GM12865 (cell line): ENCODE measurements at places on chromosomes 7 and 10.

- no peak for DNase-seq
These were observed 16.2 kb downstream of the LDB3 start for GRCh38 chr10:86684331-86685097.

- DNase-seq, result no peak
These were observed 11.0 kb upstream of the RADIL start for GRCh38 chr7:4894482-4894881.

DNA sequence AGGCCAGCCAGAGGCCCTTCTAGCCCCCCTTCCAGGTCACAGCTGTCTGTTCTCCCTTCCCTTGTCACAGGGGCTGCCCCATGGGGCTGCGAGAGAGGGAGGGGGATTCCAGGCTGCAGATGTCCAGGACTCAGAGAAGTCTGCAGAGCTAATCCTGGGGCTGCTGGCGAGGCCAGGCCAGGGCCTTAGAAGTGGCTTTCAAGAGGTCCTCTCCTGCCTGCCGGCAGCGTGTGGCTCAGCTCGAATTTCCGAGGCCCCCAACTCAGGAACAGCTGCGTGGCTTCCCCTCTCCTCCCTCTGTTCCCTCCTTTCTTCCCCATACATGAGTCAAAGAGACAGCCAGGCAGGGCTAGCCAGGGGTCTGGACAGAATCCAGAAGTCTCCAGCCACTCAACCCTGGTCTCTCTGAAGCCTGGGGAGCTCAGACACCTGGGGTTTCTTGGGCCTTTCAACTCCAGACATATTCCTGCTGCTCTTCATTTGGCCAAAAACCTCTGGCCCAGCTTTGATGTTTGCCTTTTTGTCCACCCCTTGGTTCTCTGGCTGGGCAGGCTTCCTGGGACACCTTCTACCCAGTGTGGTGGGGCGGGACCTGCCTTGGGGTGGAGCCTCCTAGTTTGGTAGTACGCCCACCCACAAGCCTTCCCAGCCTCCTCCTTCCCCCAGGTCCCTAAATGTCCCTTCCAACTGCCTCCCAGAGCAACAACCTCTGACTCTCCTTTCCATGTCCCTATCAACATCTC lies 21.8 kb upstream of the EIF5AL1 start:
- no peak for DNase-seq

DNA sequence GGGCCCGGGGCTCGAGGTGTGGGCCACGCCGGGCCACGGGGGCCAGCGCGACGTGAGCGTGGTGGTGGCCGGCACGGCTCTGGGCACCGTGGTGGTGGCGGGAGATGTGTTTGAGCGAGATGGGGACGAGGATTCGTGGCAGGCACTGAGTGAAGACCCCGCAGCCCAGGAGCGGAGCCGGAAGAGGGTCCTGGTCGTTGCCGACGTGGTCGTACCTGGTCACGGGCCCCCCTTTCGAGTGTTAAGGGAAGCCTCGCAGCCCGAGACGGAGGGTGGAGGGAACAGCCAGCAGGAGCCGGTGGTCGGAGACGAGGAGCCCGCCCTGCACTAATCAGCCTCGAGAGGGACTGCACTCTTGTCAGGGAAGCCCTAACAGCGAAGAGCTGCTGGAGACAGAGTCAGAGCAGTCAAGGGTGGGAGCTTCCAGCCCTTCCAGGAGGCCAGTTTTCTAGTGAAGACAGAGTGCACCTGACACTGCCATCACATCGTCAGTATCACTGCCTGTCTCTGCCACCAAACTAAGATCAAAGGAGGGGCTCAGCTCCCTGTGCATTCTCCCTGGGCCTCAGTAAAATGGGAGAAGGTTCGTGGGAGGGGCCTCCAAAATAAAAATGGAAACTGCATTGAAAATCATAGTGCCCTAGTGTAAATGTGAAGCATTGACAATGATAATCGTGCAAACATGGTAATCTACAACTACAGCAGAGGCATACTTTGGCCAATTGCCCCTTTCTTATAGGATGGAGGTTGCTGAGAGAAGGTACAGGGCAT lies 1.3 kb downstream of the MBLAC1 start:
- peak; percentile 37 for DNase-seq

DNA sequence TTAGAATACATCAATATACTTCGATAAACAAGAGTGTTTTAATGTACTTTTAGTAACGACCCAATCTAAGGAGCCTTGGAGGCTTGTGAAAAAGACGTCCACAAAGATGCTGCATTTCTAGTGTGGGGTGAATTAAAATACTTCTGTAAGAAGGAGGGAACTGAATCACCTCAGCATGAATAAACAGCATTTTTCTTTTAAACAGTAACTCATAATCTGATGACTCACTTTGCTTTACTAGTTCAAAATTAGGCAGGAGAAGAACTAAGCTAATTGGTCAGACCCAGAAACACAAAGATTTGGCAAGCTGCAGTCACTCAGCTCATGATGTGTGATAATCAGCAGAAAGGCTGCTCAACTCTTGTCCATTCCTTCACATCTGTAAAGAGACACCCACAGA lies 24.2 kb downstream of the NCOA4 start:
- no peak for DNase-seq

GRCh38 chr7:127892488-127893314 lies 138.5 kb downstream of the LRRC4 start:
- DNase-seq, result no peak

DNA sequence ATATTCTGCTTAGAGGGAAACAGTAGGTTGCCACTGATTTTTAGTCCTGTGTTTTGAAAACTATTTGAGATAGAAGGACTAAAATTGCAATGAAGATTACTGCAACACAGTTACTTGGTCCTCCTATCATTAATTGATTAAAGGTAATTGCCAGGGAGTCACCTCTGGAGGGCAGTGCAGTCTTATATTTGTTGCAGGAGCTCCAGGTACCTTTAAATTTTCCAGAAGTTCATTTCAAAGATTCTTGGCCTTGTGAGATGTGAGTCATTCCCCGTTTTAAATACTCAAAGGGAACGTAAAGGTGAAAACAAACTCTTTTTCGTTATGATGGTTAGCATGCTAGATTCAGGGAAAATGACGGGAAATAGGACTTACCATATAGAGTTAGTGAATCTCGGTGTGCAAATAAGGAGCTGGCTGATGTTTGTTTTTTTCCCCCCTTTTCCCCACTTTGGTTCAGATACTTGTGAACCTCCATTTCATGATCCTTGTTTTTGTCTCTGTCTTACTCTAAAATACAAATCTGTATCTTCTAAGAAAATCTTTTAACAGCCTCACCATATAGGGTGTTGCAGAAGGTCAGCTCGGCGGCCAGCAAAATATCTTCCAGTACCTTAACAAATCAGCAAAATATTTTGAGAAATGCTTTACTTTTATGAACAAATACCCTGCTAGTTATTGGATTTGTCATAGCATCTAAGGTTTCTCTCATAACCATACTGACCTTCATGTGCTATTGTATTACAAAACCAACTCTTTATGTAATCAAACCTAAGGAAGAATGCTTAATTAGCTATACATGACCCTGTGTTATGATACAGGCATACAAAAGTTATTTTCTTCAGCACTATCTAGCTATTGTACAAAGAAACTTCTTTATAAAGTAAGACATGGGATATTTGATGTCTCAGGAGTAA lies 143.0 kb upstream of the HDAC9 start:
- peak; percentile 61 for DNase-seq

- DNase-seq, result no peak
These were observed 303.5 kb upstream of the AOAH start for GRCh38 chr7:37027557-37028341.

DNA sequence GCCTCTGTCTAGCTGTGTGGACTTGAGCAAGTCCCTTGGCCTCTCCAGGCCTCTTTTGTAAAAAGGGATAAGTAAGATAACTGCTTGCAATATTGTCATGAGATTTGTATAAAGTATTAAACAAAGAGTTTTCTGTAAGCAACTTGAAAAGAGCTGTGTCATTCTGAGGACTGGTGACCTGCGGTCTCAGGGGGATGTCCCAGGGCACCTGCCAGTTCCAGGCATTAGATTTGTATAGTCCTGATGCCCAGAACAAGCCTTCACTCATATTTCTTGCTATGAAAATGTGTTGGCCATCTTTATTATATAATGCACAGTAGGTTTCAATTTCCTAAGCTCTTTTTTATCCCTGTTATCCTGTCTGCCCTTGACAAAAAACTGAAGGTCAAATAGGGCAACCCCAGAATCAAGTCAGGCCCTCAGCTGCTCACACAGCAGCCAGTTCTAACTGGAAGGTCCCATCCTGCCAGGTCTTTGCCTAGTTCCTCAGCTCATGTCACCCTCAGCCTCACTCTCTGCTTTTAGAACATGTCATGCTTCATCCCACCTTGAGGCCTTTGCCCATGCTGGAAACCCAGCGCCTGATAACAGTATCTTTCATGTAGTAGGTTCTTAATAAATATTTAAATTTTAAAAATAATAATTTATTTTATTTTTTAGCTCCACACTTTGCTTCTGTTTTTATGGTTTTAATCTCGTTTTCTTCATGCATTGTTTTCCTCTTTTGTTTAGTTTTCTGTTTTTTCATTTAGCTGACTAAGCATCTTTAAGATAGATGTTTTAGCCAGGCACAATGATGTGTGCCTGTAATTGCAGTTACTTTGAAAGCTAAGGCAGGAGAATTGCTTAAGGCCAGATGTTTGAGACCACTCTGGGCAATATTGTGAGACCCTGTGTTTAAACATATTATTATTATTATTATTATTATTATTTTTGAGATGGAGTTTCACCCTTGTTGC lies 87.5 kb upstream of the ZNF92 start:
- no peak for DNase-seq

DNA sequence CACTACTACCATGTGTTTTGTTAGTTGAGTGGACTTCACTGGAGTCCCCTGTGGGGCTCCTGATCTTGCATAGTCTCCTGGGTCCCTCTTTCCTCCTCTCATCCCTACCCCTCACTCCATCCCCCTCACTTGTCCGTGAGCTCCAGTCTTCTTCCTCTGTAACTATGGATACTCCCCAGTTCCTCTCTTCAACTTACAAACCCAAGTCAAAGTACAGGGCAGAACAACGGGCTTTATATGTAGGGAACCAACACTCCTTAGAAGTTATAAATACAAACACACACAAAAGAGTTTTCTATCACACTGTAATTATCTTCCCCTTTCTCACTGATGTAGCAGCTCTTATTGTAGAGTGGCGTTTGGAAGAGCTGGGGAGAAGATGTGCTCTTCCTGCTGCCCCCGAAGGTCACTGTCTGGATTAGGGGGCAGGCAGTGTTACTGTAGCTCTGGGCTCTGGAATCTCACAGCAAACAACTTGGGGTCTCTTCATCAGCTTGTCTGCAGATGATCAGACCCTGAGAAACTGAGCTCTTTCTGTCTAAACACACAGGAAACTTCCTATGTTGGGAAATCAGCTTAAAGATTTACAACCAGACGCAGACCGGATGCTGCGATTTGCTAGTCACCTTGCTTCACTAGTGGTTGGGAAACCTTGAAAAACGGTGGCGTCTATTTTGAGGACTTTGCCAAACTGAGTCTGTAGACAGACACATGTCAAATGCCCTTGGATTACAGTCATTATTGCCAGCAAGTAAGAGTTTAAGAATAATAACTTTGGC lies 13.6 kb downstream of the SNX10 start:
- DNase-seq, result peak; percentile 51

GRCh38 chr10:98041352-98042043 lies 11.1 kb upstream of the CRTAC1 start:
- peak; percentile 62 for DNase-seq

DNA sequence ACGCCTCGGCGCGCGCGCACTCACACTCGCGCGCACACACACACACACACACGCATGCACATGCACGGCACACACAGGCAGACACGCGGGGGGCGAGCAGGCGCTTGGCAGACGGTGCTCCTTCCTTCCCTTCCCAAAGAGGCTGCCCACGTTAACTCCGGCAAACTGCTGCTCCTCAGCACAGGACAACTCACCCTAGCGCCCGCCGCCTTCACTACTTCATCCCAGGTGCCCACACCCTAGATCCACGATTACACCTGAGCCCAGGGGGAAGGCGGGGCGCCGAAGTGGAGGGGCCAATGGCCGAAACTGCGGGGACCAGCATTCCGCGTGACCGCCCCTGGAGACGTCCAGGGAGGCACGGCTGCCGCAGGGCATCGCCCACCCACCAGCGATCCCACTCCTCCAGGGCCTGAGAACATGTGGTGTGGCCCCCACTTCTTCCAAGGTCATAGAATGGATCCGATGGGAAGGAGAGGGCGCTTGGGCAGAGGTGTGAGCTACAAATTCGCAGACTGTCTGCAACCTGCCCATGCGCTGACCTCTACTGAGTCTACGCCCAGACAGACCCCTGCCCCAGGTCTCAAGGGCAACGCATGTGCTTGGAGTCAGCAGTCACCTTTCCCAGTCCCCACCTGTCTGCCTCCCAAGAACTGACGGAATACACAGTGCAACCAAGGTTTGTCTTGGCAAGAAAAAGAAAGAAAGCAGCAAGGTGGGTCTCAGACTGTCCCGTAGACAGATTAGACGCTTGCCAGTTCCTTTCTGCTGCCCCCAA lies 74.6 kb downstream of the CALN1 start:
- no peak for DNase-seq

GRCh38 chr10:75660823-75661222 lies 229.4 kb downstream of the LRMDA start:
- no peak for DNase-seq

DNA sequence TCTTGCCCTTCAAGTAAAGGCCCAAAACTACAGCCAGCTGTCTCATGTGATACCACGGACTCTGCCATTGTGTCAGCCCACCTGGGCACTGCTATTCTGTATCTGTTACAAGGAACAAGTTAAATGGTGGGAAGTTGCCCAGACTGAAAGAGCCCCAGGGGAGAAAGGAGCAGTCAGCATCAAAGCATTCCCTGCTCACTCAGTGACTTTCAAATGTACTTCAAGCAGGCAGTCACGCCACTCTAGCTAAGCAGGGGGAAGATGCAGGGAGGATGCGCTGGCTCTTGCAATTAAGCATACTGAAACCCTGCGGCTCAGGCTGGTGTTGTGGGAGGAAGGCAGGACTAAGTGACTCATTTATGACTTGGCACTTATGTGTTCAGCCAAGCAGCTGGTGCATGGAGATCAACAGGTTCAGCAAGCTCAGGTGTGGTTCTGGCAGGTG lies 1249.6 kb downstream of the TYW1 start:
- no peak for DNase-seq

DNA sequence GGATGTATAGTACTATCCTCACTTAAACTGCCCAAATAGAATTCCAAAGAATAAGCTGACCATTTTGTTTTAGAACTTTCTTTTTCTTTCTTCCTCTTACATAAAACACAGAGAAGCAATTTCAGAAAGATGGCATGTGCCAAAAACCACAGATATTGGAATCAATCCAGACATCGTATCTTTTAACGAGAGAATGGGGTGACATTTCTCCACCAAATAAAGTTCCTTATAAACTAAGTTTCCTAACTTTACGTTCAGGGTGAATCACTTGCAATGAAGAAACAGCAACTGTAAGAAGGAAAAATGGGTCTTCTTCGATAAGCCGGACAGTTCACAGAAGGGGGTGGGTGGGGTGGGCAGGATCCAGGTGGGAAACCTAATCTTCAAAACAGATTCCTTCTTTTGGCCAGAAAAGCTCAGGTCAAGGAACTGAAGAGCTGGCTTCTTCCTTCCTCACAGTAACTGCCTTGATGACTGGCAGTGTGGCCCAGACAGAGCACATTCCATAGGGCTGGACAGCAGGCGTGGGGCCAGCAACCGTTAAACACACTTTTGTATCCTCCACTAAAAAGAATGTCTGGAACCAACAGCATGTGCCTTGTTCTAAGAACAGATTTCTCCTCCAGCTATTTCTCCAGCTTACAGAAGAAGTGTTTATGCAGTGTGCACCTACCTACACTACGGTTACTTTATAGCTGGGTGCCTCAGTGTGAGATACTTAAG lies 31.5 kb downstream of the CREB3L2 start:
- DNase-seq, result no peak
